CD4-positive, alpha-beta T cell treated with Interleukin-12 subunit alpha and Interleukin-12 subunit beta, for 1 hour (primary cell): ENCODE measurements at places on chromosomes 11 and 22.

GRCh38 chr11:70883973-70884623, 368.3 kb downstream of the SHANK2 start:
- no peak for DNase-seq

GRCh38 chr11:41446566-41446965, 12.9 kb downstream of the LRRC4C start:
- no peak for DNase-seq

DNA sequence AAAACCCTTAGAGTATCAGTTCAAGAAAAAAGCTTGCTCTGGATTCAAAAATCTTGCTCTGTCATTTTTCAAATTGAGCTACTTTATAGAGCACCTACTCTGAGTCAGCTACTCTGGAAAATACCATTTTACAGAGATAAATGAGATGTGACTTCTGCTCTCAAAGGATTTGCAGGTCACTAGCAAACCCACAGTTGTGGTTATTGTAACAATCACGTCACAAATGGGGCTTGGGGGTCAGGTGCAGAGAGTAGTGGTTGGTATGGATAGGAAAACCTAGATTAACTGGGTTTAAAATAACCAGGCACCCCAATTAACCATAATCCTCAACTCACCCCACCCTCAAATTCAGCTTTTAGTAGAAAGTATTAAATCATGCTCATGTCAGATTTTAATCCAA, 52.3 kb downstream of the MSANTD4 start:
- DNase-seq: no peak

GRCh38 chr11:118623269-118623655, 15.8 kb downstream of the PHLDB1 start:
- DNase-seq: no peak

GRCh38 chr11:14669499-14669898, 25.9 kb downstream of the PDE3B start:
- no peak for DNase-seq

- DNase-seq: no peak
Observed at GRCh38 chr11:110903378-110903777, 191.1 kb upstream of the ARHGAP20 start.

- no peak for DNase-seq
Observed at GRCh38 chr22:22655452-22656290, 11.3 kb downstream of the GGTLC2 start.

DNA sequence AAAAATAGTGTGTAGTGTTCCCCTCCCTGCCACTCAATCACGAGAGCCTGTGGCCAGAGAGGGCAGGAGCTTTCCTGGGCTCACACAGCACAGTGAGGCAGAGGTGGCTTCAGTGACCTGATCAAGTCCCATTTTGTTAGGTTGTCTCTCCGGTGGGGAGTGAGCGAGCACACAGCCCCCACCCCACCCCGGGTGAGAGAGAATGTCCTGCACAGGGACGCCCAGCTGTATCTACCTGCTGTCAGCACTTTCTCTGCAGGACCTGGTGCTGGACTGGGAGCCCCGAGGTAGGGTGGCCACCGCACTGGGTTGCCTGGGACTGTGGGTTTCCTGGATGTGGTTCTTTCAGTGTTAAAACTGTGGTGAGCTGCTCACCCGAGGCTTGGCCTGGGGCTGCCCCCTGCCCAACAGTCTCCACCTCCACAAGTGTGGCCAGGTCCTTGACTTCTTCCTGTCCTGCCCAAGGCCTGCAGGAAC, 6.1 kb downstream of the CAPN5 start:
- DNase-seq: no peak

DNA sequence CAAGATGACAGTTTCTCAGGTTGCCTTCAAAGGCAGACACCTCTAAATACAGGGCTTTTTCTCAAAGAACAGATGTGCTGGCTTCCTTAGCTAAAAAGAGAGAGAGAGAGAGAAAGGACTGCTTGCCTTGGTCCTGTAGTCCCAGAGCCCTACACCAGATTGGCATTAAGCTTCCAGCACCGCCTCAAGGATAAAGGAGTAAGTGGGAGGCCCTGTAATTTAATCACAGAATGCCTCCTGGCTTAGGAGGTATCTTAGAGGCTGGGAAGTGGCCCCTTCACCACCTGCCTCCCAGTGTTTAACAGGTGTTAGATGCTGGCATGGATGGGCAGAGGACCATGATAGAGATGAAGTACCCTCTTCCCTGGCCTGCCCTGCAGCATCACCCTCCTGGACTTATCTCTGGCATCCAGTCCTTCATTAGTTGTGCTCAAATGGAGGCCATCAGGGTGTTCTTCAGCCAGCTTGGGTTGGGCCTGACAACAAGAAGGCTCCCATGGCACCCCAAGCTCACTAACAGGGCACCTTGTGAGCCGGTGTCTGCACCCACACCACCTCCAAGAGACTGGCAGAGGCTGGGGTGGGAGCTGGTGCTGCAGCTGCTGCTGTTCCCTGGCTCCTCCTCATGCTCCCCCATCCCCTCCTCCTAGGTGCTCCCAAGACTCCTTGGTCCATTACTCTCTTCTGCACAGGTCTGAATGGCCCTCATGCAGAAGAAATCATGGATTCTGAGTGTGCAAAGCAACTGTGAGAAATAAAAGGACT, 32.5 kb downstream of the ABCC8 start:
- DNase-seq: no peak

GRCh38 chr22:21000207-21000986, 1.5 kb downstream of the THAP7 start:
- no peak for DNase-seq

DNA sequence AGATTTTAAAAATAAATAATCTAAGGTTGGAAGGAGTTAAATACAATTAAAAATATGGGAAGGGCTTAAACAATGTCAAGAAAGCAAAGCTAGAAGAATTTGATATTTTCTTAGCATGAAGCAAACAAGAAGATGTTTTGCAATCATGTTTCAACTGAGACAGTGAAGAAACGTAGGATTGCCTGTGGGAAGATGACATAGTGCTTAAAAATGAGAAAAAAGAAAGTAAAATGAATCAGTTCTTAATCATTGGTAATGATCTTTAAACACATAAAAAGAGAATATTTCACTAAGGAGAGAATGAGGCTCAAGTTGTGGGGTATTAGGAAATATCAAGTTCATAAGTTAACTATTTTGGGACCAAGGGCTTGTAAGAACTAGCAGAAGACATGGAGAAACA, 855.0 kb downstream of the METTL15 start:
- DNase-seq: no peak

DNA sequence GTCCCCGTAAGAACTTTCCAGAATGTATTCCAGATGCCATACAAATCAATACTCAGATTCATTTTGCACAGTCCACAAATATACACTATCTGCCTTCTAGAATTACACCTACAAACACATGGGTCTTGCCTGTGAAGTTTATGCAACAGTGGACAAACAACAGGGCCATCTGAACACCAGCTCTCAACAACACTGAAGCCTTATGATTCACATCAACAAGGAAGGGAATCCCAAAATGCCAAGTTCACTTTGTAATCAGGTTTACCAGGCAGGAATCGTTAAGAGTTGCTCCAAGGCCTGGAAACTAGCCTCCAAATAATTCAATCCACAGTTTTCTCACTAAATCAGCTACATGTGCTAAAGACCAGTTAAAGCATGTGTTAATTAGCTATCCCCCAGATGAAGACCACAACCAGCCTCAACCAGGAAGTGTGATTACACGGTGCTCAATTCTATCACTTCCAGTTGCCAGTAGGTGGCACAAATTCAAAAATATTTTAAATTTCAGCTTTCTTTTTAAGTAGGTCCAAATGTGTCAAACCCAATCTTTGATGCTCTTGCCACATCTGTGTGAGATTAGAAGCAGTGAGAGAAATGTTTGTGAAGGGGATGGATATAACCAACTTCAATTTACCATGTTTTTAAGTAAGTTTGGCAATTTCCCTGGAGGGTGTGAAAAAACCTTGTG, 139.1 kb upstream of the BDNF start:
- DNase-seq: no peak

DNA sequence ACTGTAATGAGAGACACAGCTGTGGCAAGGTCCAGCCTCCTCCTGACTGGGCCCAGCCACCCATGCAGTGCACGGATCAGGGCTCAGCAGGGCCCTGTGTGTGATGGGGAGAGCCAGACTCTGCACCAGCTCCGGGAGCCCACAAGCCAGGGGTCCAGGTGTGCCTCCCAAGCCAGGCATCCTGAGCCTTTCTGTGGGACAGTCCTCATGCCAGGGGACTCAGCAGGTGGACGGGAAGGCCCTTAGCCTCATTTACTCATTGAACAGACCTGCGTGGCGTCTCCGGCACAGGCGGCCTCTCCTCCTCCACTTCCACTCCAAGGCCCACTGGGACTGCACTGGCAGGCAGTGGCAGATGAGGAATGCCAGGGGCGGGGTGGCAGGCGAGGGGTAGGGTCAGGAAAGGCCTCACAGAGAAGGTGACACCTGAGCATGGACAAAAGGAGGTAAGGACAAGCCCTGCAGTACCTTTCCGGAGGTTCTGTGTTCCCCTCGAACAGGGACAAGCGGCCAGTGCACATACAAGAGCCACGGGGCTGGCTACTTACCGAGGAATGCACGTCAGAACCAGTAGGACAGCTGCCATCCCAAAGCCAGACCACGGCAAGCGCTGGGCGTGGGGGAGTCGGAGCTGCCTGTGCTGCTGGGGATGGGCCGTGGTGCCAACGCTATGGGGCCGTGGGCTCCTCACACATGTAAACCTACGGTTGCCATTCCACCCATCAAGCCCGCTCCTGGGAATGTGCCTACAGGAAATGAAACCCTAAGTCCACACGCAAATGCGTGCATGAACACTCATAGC, 52.7 kb downstream of the IGF2 start:
- DNase-seq: no peak

- no peak for DNase-seq
Observed at GRCh38 chr11:114058026-114058706, 1.3 kb upstream of the ZBTB16 start.

DNA sequence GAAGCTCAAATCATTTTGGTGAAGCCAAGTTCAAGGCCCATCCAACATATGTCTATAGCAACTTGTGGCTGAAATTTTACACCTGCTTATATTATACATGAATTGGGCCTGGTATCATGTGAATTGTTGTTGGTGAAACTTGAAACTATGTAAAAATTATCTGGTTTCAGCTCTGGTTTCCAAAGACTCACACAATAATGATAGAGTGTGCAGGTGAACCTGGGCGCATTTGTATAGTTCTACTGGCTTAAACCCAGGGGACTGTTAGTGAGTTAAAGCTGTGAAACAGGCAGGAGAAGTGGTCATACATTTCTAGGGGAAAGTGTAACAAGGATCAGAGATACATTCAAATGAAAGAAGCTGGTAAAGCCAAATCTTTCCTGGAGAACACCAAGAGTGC, 627.3 kb downstream of the METTL15 start:
- DNase-seq: no peak

DNA sequence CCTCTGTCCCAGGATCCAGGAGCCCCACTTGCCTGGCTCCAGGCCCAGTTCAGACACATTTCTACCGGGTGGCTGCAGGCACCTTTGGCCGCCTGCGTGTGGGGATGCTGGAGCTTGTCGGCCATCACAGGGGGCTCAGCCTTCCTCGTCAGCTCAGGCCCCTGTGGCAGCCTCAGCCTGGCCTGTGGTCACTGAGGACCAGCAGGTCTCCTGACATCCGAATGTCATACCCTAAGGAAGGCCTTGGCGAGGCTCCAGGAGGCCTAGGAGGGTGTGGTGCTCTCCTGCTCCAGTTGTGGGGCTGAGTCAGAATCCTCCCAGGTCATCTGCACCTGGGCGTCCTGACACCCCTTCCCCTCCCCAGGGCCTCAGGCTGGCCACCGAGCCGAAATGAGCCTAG, 14.9 kb upstream of the SOX10 start:
- DNase-seq: no peak

DNA sequence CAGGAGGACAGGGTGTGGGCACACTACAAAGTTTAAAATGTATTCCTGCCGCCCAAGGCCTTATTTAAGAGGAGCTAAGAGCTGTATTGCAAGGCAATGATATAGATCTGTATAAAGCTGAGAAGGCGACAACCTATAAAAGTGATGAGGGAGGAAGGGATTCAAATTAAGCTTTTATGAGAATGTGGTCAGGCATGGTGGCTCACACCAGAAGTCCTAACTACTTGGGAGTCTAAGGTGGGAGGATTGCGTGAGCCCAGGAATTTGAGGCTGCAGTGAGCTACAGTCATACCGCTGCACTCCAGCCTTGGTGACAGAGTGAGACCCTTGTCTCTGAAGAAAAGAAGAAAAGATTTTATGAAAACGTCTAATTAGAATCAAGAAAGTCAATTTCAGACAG, 9.7 kb upstream of the GLB1L3 start:
- no peak for DNase-seq

DNA sequence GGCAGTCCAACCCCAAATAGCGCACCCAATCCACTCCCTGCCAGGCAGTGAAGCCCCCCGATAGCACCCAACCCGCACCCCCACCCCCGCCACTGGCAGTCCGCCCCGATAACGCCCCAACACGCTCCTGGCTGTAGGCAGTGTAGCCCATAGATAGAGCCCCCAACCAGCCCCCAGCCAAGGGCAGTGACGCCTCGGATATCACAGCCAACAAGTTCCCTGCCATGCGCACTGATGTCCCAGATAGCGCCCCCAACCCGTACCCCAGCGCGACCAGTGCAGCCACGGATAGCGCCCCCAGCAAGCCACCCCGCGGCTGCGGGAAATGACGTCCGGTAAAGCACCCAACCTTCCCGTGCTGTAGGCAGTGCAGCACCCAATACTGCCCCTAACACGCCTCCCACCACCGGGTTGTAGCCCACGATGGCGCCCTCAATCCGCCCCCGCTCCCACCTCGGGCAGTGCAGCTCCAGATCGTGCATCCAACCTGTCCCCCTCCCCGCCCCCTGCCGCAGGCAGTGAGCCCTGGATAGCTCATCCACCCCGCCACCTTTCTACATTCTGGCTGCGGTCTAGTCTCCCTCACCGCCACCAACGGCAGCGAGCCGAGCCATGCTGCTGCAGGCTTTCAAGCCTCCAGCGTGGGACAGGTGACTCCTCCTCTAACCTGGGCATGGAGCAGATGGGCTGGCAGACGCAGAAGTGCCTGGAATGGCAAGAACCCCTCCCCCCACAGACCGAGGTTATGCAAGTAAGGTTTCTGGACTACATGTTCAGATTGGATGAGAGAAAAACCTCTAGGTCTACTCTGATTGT, 625 bp downstream of the RFPL2 start:
- peak; percentile 45 for DNase-seq

- DNase-seq: no peak
Observed at GRCh38 chr11:20090654-20091374, 69.5 kb downstream of the DBX1 start.

DNA sequence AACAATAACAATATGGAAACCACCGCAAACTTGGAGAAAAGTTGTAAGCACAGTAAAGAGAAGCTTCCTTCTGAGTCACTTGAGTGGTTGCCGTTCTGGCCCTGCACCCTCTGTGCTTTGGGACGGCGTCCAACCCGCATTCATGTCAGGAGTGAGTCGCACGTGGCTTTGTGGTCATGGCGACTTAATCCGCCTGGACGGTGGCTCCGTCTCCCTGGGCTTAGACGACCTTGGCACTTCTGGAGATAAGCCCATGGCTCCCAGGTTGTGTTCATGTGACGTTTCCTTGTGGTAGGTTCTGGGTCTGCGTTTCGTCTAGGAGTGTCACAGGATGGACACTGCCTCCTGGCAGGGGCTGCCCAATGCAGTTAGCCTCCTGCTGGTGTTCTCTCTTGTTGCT, 40.5 kb downstream of the TPCN2 start:
- DNase-seq: no peak

GRCh38 chr22:27881421-27881820, 37.6 kb downstream of the PITPNB start:
- DNase-seq: no peak

- DNase-seq: no peak
Observed at GRCh38 chr11:11570823-11571222, 51.0 kb downstream of the GALNT18 start.
